Left ventricle myocardium inferior (tissue), 1 donor: ENCODE measurements at places on chromosomes 13 and 19. TPM values are rescaled to one million over a fixed set of nuclear protein-coding genes. Genes with fewer than 3 reads are reported as not detected.

GRCh38 chr13:43783820-43784219 is 3.0 kb downstream of the ENOX1 start:
- DNase-seq, result no peak

DNA sequence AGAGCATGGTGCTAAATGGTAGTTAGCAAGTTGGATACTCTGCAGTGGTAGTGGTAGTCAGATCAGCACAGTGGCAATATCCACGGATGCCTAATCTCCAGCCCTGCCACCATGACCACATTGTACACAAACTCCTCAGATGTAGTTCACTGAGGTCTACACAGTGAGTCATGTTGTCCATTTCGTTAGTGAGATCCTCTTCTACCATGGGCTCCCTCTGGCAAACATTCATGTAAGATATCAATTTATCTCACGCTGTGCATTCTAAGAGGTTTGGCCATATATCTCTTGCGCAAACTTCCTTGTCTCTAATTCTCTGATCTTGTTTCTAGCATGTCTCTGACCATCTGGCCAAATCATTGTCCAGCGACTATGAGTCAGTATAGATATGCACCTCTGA is 58.2 kb downstream of the POLR1D start:
- DNase-seq, result no peak

- no peak for DNase-seq
Observed at GRCh38 chr19:5889288-5889971, 14.2 kb downstream of the NDUFA11 start.

GRCh38 chr13:27620377-27621115 is at the start of gene LNX2:
LNX2 (minus strand) TSS chr13:27620529; CDS start chr13:27581703, 38,826 bp downstream.
- peak; percentile 99 for DNase-seq

GRCh38 chr19:33703821-33704220 is 82.1 kb downstream of the CHST8 start:
- DNase-seq, result no peak

DNA sequence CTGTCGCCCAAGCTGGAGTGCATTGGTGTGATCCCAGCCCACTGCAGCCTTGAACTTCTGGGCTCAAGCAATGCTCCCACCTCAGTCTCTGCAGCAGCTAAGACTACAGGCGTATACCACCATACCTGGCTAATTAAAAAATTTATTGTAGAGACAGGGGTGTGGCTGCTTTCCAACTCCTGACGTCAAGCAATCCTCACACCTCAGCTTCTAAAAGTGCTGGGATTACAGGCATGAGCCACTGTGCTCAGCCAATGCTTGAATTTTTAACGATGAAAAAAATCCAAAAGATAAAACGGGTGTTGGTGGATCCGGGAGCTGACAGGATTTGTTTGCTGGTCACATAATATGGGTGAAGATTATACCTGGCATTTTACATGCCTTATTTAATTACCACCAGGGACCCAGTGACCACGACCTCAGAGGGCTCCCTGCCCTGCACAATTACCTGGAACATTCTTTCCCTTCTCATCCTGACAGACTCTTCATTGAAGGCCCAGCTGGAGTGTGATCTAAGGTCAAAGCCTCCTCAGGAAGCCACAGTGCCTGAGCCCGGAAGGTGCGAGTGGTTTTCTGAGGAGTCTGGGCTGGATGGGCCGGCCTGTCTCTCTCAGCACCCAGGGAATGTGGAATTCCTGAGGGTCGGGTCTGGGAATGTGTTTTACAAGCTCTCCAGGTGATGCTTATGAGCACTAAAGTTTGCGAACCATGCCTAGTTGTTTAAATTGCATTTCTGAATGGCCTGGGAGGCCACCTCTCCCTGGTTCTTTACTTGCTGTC is 193.3 kb downstream of the USP12 start:
- DNase-seq, result no peak

DNA sequence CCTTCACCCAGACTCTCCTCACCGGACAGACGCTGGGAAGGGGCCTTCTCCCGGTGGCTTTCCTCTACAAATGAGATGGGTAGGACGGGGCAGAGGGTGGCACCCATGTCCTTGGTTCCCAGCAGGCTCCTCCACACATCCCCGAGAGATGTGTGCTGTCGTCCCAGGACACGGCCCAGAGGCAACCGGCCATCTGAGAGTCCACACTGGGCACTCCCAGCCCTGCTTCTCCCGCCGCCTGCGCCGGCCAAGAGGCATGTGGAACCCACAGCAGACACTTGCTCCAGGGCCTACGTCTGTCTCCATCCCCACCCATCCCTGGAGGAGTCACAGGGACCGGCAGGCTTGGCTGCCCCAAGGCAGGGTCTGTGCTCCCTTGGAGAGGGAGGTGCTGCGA is 179.9 kb downstream of the KDM4B start:
- peak; percentile 13 for DNase-seq

GRCh38 chr19:17953316-17953801 is 13.5 kb upstream of the KCNN1 start:
- no peak for DNase-seq

GRCh38 chr13:30898070-30898469 is 8.0 kb upstream of the MEDAG start:
- no peak for DNase-seq

- no peak for DNase-seq
Observed at GRCh38 chr19:47179653-47180310, 49.1 kb downstream of the SAE1 start.

DNA sequence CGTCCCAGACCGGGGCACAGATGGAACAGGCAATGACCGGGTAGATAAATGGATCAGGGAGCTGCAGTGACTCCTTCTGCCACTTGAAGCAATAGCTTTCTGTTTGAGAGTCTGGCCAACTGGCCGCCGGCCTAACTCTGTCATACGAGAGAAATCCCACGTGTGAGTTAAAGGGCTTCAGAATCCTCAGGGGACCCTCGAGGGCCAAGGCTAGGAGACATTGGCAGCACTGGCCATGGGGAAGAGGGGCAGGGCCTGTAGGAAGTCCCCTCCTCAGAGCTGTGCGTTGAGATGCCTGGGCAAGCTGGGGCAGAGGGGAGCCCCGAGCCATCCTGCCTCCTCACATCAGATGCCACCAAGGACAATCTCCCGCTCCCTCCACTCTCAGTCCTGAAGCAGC is 51.6 kb downstream of the KLF2 start:
- no peak for DNase-seq

DNA sequence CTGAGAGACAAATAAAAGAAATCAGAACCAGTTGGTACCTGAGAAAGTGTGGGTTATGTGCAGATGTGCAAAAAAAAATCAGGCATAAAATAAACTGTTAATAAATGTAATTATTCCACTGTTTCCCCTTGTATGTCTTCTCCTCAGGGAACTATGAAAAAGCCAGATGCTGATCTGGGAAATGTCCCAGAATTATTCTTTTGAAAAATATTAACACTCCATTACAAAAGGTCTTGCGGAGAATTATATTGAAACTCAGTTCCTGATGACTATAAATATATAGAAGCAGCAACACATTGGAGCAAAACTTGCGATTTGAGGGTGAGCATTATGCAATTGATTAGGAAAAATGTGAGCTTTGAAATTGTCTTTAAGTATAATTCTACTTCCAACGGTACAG is 433.3 kb upstream of the KLF12 start:
- DNase-seq, result no peak

Gene TPTE2
- total RNA-seq, result not detected

Gene ATXN8OS
- not detected for total RNA-seq

Gene SLC25A41
- 0.16 TPM for total RNA-seq

Gene SMAD9
- total RNA-seq, result 4.2 TPM

Gene ZNF578
- 2.4 TPM for total RNA-seq

Gene GRK1
- 0.85 TPM for total RNA-seq

Gene ZNF534
- total RNA-seq, result 0.44 TPM
